ENCODE measurements at places on chromosomes 13 and 19.

- no peak for DNase-seq
Measured at GRCh38 chr13:74136084-74136658, 2.0 kb upstream of the KLF12 start.

DNA sequence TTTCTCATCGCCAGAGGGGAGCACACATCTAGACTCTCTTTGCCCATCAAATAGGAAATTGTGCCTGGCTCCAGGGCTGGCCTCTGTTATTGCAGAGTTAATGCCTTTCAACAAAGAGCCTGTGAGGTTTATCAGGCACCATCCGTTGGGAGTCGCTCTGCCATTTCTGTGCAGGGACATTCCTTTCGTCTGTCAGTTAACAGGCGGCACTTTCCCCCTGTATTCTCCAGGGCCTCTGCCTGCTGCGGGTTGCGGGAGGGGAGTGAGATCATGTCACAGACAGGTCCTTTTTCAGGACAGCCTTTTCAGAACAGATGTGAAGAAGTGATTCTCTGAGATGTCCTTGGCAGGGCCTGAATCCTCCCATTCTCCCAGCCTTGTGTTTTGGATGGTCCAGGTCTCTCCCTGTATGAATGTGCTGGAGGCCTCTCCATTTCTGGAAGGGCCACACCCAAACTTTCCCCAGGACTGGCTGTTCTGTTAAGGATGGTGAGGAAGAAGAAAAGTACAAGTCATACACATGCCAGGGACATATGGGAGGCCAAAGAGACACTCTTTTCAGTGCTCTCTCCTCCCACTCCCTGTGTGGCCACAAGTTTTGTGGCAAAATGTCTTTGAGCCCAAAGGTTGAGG, 14.9 kb downstream of the SERP2 start:
- DNase-seq: no peak

GRCh38 chr19:6108721-6109633, 1.3 kb downstream of the RFX2 start:
- peak; percentile 39 for DNase-seq

- no peak for DNase-seq
Measured at GRCh38 chr13:23323946-23324709, 109.4 kb downstream of the SACS start.

DNA sequence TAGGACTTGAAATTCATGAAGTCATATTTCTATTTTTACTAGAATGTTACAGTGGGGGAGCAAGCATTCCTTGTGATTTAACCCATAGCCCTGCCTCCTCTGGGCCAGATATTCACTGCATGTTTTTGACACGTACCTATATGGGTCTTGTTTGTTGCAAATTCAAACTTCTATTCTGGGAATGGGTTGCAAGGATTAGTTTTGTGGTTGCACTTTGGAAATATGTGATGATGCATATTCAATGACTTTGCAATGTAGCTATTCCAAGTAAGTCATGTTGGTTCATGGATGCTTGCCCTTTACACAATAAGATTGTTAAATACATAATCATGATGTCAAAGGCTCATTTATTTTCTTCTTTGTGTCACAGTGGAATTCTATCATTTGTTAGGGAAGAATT, 440.8 kb downstream of the TDRD3 start:
- DNase-seq: no peak

DNA sequence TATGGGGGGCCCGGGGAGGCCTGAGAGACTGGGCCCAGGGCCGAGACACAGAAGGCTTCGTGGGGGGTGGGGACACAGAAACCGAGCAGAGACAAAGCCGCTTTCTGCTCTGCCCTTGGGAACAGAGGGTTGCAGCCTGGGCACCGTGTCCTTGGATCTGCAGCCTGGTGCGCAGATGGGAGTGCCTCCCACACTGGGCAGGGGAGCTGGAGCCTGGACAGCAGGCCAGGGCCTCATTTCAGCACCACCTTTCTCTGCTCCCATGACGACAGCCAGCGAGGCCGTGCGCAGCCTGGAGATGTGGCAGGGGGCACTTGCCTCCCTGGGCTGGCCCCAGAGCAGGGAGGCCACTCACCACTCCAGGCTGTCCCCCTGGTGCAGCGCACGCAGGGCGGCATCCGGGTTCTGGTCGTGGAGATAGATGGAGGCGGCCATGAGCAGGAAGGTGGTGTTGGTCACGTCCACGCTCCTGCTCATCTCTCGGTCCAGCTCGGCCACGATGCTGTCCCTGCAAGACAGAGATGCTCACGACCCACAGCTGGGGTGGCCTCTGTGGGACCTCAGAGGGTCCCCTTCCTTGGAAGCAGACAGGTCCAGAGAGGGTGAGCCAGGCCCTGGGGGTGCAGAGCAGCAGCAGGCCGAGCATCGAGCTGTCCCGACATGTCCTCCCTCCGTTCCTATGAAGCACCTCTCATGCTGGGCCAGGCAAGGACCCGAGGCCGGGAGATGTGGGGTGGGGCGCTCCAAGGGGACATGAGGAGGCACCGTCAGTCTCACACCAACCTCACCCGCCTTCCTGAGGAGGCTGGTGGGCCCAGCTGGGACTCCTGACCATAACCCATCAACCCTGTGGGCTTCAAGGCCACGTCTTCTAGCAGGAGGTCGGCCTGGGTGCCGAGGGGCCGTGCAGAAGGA, 10.9 kb upstream of the CERS1 start:
- DNase-seq: no peak

- no peak for DNase-seq
Measured at GRCh38 chr13:79282976-79283375, 123.1 kb downstream of the RBM26 start.

- no peak for DNase-seq
Measured at GRCh38 chr19:46431824-46432223, 3.1 kb upstream of the PNMA8C start.

- DNase-seq: no peak
Measured at GRCh38 chr13:65917731-65918130, 1312.4 kb downstream of the PCDH9 start.

DNA sequence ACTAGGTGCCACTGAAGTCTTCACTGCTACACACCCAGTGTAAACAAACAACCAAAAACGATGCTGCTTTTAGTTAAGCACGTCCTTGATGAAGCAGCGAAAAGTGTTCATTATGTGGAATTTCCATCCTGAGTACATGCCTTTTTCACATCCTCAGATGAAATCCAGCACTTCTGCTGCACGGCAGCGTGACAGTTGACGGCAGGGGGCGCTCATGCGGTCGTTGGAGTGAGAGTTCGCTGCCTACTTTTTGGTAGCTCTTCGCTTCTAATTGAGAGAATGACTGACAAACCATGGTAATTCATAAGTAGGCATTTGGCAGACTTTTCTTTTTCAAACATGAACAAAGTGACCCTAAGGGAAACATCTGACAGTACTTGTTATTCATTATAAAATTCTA, 1124.9 kb downstream of the EFNB2 start:
- DNase-seq: no peak

DNA sequence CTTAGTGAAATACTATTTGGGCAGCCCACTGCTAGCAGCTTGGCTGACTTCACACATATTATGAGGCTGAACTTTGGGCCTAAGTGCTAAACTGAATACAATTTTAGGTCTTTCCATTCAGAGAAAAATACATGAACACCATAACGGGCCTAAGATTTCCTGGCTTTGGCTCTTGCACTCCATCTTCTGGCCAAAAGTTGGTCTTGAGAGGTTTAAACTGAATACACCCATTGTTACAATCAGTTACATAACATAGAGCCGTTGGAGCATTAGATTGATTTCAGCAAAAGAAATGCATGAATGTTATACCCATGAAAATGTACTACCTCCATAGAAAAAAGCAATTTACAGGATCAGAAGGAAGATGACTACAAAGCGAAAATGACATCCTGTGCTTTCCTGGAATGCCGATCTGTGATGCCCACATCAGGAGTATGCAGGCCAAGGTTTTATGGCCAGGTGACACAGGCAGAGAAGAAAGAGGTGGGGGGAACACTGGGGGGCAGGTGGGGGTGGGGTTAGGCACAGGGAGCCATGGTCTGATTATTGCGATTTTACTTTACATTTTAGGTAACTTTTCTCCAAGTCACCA, 11.1 kb upstream of the SHISA2 start:
- DNase-seq: no peak

- DNase-seq: no peak
Measured at GRCh38 chr13:112874751-112875300, 94.2 kb upstream of the MCF2L start.

GRCh38 chr13:25175026-25175425, 2.9 kb upstream of the AMER2 start:
- no peak for DNase-seq

DNA sequence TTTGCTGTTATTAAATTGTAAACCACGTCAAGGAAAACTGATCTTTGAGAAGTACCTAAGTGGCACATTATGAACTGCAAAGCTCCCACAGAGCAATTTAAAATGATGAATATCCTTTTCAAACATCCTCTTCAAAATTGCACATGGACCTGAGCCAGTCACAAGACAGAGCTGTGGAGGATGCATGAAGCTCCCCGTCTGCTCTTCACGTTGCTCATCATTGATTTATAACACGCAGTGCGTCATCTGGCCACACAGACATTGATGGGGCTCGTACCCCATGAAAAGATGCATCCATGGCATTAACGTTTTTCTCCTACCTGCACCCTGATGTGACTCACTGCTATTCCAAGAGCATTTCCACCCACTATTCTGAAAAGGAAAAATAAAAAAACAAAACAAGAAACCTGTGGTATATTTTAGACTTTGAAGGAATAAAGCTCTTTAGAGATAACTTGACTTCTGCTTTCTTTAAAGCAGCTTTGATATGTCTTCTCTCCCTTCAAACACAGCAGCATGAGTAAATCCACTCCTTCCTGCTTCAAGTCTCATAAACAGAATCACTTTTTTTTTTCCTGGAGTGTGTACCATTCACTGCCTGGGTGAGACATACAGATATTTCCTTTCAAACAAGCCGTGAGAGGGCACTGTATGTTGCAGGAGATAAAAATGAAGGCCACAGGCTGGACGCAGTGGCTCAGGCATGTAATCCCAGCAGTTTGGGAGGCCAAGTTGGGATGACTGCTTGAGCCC, 7.2 kb upstream of the SERTM1 start:
- no peak for DNase-seq

- DNase-seq: no peak
Measured at GRCh38 chr13:25001476-25002206, 94.3 kb upstream of the PABPC3 start.

DNA sequence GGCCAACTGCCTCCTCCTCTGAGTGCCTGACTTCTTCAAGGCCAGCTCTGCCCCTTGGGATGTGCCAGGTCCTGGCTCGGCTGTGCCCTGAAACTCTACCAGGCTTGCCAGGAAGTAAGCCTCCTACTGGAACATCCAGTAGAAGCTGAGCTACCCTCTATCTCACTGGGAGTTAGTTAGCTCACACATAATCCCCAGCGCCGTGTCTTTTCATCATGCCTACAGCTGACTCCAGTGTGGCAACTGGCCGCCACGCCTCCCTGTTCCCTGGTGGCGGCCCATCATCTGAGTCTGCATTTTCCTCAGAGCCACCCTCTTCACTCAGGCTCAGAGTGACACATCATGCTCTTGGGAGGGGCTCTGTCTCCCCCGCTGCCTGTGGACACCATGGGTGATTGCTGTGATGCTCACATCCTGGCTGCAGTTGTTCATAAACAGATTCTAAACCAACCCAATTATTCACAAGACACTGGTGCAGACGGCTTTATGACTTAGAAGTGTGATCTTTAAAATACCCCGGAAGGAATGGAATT, 131.9 kb upstream of the IRS2 start:
- DNase-seq: no peak

DNA sequence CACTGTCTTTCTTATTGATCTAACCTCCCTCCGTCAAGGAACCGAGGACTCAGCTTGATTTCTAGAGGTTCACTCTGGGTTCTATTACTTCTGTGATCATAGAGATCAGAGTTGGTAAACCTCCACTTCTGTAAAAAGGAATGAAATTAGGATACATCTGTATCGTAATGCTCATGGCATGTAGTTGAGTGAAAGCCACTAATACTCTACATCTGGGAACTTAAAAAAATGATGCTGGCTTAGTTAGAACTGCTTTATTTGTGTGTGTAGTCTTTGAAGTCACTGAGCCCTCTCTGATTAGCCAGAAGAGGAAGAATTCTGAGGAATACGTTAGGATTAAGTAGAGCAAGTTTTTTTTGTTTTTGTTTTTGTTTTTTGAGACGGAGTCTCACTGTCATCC, 140.8 kb downstream of the GGACT start:
- DNase-seq: no peak

DNA sequence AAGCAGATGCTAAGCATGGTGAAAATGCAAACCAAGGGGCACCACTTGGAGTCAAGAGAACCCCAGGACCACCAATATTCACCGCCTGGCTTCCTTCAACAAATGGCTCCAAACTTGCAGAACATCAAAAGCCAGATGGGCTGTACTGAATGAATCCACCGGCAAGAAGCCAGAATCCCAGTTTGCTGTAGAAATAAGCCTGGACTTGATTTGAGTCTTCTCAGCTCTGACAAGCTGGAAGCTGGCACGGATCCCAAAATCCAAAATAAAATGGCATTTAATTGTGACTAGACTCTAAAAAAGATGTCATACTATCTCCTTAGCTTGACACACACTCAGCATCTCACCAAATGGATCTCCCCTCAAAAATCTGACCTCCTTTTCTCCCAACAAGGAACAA, 11.9 kb downstream of the EFNB2 start:
- no peak for DNase-seq

DNA sequence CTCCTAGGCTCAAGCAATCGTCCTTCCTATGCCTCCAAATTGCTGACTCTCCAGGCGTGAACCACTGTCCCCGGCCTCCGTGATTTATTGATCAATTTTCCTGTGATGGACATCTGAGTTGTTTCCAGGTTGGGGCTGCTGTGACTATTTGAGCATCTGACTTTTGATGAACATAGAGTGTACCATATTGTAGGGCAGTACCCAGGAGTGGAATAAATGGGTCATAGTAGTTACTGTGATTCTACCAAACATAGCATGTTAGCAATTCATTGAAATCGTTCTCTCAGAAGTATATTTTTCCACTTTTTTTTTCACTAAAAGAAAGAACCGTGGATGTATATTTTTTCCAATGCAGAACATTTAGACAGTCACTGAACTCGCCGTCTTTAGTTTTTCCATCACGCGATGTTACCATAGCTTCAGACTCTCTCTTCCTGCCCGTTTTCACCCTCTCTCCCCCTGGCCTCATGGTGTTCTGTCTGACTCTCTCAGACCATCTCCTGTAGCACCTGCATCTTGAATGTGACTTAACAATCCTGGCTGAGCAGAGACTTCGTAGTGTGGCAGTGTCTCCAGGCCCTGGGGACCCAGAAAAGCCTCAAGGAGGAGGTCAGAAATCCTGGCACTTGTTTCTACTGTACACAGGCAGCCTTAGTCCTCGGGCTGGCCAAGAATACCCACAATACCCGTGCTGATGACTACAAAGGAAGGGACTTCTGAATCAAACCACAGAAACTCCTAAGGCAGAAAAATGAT, 3.2 kb upstream of the RASGRP4 start:
- no peak for DNase-seq

GRCh38 chr19:5713228-5713627, 6.7 kb downstream of the LONP1 start:
- DNase-seq: no peak
